ENCODE measurements at places on chromosomes 1 and 21.

- no peak for DNase-seq
These were observed 116.7 kb downstream of the SPATA46 start for GRCh38 chr1:162259894-162260455.

DNA sequence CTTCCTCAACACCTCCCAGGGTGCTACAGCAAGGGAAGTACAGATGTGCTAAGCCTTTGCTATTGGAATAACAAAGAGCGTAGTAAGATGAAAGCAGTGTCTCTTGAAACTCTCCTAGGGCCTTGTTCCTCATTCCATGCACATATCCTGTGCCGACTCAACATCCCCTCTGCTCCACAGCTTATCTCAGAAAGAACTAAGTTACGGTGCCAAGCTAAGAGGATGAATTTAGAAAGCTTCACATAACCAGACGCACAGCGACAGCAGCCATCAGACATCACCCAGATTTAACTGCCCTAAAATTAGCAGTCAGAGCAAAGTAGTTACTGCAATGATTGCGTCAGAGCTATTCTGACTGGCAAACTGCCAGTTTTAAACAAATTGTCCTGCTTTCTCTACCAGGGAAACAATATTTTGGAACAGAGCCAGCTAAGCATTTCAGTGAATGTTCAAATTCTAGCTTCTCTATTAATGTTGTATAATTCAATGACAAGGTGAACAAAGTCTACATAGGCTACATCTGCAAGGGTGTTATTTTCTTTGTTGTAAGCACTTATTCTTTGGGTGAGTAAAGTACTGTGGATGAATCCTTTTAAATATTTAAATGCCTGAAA lies 9.5 kb downstream of the SIPA1L2 start:
- DNase-seq, result no peak

DNA sequence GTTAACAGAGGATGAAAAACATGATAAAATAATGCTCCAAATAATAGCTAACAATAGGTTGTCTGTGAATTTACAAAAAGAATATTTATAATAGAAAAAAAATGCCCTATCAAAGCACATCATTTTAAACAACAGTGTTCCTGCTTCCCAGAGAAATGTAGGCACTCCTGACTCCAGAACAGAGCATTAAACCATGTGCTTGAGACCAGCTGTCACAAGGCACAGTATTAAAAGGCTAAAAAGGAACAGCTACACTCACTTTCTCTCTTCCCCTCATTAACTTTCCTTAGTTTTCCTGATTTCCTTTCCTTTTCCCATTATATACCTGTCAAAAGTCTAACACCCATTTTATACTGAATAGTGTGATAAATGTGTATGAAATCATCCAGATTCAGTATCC lies 10.9 kb downstream of the VAV3 start:
- DNase-seq, result no peak

DNA sequence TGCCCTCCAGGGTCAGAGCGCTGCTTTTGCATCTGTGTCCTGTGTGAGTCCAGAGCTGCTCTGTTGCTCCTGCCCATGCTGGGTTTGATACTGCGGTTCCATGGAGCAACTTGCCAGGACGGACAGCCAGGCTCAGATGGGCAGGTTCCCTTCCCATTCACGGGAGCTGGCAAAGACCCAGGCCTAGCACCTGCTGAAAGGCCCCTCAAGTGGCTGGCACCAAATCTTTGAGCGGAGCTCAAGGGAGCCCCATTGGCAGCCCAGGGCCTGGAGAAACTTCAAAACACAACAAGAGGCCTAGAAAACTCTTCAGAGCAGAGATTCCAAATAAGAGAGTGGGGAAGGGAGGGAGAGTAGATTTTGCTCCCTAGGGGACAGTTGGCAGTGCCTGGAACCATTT lies 97.2 kb downstream of the ACTL8 start:
- no peak for DNase-seq

GRCh38 chr1:242133796-242134195 lies 134.9 kb upstream of the MAP1LC3C start:
- DNase-seq, result no peak

- no peak for DNase-seq
These were observed 120.9 kb downstream of the HLX start for GRCh38 chr1:220999872-221000863.

DNA sequence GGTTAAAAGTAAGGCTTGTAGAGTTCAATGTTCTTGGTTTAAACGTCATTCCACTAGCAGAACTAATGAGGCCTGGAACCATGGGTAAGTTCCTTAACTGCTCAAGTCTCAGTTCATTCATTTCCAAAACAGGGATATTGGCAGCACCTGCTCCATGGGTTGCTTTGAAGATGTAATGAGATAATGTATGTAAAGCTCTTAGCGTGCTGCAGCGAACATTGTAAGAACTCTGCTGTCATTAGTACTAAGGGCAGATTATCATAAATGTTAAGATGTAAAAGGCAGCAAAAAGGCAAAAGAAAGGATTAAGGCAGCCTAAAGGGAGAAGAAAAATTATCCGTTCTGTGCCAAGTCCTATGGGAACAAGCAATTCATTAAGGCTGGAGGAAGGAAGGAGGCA lies 129.1 kb upstream of the NGF start:
- DNase-seq, result no peak

GRCh38 chr1:54986025-54986424 lies 5.6 kb downstream of the TMEM61 start:
- DNase-seq, result no peak

GRCh38 chr1:21005466-21006239 lies 171.0 kb downstream of the EIF4G3 start:
- DNase-seq, result no peak

GRCh38 chr1:90821152-90821787 lies 104.2 kb upstream of the BARHL2 start:
- DNase-seq, result no peak

- DNase-seq, result no peak
These were observed 21.7 kb downstream of the PDXK start for GRCh38 chr21:43740497-43741156.

DNA sequence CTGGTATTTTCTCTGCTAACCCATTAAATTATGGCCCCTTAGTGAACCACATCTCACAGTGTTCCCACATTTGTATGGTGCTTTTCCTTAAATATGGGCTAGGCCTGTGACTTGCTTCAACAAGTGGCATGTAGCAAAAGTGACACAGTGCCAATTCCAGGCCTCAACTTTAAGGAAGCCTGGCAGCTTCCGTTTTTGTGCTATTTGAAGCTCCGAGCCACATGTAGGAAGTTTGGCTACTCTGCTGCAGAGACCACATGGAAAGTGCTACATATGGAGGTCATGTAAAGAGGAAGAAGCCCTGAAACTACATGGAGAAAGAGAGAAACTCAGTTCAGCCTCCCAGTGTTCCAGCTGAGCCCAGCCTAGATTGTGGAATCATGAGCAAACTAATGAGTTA lies 28.5 kb upstream of the DR1 start:
- no peak for DNase-seq

DNA sequence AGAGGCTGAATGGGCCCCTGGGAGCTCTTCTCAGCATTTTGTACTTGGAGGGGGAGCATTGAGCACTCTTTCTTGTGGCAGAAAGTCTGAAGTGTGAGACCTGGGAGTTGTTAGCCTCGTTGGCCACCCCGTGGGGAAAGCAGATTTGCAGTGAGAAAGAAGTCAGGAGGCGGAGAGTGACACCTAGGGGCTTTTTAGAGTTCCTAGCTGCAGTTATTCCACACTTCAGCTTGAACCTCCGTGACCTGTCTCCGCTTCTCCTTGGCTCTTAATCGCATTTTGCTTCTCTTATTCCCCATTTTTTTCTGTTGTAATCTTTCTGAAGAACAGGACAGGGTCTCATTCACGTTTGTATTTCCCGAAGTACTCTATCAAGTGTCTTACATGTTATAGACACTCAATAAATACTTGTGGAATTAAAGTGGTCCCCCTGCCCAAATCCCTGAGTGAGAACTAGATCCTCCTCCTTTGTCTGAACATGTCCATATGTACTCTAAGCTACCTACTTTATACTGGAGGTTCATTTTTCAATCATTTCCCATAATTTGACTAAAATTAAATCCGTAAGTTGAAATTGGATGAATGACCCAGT lies 14.5 kb upstream of the C1orf141 start:
- DNase-seq, result no peak

- no peak for DNase-seq
These were observed 160.8 kb downstream of the HHAT start for GRCh38 chr1:210489491-210489890.

- DNase-seq, result no peak
These were observed 169.1 kb upstream of the SYT6 start for GRCh38 chr1:114322734-114323133.

DNA sequence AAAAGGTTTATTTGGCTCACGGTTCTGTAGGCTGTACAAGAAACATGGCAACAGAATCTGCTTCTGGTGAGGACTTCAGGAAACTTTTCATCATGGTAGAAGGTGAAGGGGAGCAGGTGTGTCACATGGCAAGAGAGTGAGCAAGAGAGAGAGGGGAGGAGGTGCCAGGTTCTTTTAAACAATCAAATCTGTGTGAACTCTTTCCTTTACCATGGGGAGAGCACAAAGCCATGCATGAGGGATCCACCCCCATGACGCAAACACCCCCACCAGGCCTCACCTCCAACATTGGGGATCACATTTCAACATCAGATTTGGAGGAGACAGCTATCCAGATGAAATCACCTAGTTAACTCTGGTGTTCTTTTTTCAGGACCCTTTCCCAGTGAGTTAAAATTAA lies 103.6 kb downstream of the GALNT2 start:
- DNase-seq, result no peak

GRCh38 chr1:59827055-59827643 lies 12.4 kb downstream of the HOOK1 start:
- no peak for DNase-seq

DNA sequence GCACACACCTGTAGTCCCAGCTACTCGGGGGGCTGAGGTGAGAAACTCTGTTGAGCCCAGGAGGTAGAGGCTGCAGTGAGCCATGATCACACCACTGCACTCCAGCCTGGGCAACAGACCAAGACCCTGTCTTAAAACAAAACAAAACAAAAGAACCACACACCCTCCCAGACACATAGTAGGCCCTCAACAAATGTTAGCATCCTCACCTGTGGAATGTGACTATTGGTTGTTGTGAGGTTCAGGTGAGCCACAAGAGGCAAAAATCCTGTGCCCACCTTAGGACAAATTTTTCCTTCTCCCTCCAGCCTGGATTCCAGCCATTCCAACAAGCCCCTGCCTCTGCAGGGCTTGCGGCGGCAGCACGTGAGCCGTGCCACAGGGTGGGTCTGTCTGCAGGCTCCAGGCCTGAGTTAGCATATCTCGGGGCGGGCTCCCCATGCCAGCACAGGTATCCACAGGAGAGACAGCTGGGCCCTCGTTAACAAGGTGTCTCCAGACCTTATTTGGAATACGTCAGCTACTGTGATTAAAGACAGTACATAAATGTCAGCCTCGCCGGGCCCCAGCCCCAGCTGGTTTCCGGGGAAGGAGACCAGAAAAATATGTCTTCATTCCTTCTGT lies 17.4 kb downstream of the C1QB start:
- no peak for DNase-seq

DNA sequence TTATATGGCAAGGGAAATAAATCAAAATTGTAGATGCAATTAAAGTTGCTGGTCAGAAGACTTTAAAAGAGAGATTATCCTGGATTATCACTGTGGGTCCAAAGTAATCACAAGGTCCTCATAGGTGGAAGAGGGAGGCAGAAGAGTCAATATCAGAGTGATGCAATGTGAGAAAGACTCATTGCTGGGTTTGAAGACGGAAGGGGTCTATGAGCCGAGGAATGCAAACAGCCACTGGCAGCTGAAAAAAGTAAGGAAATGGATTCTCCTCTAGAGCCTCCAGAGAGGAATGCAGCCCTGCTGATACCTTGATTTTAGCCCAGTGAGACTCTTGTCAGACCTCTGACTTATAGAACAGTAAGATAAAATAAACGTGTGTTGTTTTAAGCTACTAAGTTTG lies 59.8 kb upstream of the MUTYH start:
- DNase-seq, result no peak

DNA sequence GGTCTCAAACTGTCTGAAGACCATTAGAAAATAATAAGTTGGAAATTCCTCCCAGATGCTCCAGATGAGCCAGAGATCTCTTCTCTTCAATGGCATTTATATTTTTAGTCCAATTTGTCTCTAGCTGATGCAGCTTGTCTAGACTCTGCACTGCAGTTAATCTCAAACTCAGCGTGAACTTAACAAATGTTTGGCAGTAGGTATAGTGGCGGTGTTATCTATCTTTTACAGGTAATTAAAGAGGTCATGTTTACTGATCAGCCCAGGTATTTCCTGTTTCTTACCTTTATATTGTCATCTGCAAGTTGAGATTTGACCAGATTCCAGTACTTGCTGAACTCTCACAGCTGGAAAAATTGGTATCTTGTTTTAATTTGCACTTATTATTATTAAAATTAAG lies 1024.5 kb upstream of the ADGRL2 start:
- DNase-seq, result no peak

GRCh38 chr21:35619184-35619583 lies 441.1 kb downstream of the SETD4 start:
- no peak for DNase-seq

DNA sequence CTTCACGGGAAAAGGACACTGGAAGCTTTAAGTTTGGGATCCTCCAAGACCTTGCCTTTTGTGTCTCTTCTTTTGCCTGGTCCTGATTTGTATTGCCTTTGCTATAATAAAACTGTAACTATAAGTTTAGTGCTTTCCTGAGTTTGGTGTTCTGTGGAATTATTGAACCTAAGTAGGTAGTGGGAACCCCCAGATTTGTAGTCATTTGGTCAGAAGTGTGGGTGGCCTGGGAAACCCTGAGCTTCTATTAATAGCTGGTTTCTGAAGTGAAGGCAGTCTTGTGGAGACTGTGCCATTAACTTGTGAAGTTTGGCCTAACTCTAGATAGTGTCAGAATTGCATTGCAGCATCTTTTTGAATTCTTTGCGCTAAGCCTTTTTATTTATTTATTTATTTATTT lies 6.8 kb upstream of the MYCL start:
- no peak for DNase-seq

- no peak for DNase-seq
These were observed 56.4 kb downstream of the COL18A1 start for GRCh38 chr21:45461369-45461750.

All from stimulated activated CD8-positive, alpha-beta memory T cell treated with anti-CD3 and anti-CD28 coated beads, Interleukin-2, amount 100 ng/mL, for 48 hours (primary cell).